ENCODE measurements at places on chromosomes 2 and 18.

- no peak for DNase-seq
Measured at GRCh38 chr2:230930928-230931555, 6.0 kb upstream of the GPR55 start.

DNA sequence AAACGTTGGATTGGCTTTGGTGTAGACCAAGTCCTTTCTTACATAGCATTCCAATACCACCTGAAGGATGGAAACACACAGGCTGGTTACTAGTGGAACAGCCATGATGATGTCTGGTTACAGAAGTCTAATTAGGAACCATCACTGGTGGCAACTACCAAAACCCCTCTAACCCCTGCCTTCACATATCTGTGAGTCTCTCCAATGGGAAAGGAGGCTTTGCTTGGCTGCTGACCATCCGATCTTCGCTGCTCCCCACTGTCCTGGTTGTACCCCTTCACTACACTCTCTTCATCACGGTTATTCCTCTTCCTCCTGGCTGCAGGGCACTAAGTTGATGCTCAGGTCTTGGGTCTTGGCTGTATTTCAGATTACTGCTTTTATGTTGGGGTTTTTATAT lies 97.7 kb downstream of the SPRED2 start:
- DNase-seq = no peak

- DNase-seq = no peak
Measured at GRCh38 chr2:30663321-30663720, 143.9 kb downstream of the CAPN13 start.

DNA sequence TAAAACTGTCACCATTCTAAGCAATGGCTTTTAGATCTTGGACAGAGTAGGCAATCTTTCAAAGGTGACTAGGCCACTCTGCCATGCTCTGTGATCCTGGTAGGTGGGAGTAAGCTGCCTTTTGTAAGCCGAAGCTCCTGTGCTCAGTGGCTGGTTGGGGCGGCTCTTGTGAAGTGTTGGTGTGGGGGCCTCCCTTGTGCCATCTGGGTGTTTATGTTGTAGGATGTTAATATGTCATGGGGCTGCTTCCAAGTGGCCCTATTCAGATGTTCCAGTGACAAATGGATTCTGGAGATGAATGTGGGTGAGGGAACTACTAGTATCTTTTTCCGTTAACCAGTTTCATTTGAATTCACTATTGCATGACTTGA lies 116.8 kb upstream of the SPRED2 start:
- DNase-seq = no peak

GRCh38 chr18:27314996-27315395 lies 129.9 kb upstream of the CHST9 start:
- no peak for DNase-seq

GRCh38 chr18:44743631-44744030 lies 62.9 kb downstream of the SETBP1 start:
- no peak for DNase-seq

DNA sequence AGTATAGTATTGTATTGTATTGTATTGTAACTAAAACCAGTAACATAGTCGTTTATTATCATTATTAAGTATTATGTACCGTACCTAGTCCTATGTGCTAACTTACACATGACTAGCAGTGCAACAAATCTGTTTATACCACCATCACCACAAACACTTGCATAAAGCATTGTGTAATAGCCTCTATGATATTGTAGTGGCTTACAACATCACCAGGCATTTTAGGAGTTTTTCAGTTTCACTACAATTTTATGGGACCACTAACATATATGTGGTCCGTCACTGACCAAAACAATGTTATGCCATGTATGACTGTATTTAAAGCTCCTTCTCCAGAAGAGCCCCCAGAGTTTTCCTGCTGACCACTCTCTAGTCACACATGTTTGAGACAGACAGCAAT lies 306.2 kb downstream of the SETBP1 start:
- DNase-seq = no peak

DNA sequence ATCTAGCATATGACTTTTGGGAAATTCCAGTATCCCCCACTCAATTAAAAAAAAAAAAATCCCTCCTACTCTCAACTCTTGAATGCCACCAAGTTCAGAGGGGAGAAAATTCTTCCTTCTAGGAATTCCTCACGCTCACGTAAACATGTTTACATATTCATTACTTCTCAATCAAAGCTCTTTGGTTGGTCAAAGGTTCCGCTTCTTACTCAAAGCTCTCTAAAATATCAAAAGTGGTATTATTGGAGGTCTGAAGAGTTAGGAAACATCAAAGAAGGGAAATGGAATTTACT lies 4.1 kb downstream of the DOCK10 start:
- no peak for DNase-seq

- DNase-seq = no peak
Measured at GRCh38 chr2:231489990-231490389, 25.7 kb upstream of the NCL start.

GRCh38 chr2:190532581-190532980 lies 1.9 kb downstream of the NEMP2 start:
- no peak for DNase-seq

GRCh38 chr18:47168913-47169312 lies 7.3 kb downstream of the IER3IP1 start:
- DNase-seq = no peak

GRCh38 chr2:109345091-109345490 lies 216.1 kb downstream of the SH3RF3 start:
- no peak for DNase-seq

DNA sequence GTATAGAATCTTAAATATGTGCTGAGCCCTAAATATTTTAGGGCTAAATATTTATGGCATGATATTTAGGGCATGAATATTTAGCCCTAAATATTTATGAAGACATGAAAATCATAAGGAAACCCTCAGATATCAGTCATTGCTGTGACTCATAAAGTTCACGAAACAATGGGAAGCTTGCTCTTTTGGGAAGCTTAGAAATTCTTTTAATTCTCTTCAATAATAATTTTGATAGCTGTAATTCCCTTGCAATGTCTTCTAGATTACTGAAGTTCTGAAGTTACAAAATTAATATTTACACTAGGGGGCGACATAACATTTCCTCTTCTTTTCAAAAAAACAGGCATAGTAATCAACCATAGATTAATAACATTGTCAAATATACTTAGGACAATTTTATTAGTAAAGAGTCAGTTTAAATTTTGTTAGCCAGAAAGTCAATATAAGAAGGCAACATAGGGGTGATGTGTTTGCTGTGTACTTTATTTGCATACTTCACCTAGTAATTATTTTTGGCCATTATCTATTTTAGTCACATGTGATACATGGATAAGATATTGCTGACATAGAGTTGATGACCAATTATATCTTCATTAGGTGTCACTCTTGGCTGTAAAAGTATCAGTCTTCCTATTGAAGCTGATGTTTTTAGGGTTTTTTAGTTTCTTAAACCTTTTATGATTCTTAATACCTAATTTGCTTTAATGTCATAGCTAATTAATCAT lies 13.2 kb downstream of the ZNF804A start:
- DNase-seq = no peak

- no peak for DNase-seq
Measured at GRCh38 chr2:159317392-159318088, 31.0 kb upstream of the WDSUB1 start.

DNA sequence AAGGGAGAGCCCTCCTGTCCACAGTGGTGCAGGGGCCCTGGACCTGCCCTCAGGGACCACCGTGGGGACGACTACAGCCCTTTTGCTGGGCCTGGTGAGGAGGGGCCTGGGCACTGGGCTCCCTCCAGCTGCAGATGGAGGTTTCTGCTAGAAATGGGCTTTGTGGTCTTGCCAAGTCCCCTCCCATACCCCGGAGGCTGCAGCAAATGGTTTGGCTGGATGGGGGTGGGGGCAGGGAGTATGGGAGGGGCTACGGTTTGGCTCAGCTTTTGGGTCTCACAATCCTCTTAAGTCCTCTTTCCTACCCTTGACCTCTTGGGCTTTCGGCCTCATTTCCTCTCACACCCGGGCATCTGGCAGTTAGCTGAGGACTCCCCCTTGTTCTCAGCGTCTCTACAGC lies 21.7 kb downstream of the TET3 start:
- peak; percentile 48 for DNase-seq

- DNase-seq = no peak
Measured at GRCh38 chr2:33321236-33321771, 155.1 kb upstream of the RASGRP3 start.

DNA sequence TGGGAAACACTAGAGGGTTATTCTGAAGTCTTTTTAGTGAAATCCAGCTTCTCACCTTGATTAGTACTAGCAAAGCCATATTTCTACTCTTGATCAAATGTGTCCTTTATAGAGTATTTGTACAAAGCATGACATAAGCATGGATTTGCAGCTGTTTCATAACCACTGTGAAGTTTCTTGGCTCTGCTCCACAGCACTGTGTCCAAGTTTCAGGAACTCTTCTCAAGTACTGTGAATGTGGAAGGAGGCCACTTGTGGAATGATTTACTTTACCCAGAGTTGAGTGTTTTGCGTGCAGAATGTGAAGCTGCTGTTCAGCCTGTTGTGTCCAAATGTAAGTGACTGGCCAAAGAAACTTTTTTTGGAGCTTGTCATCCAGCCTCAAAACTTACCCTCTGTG lies 16.2 kb upstream of the MAPRE2 start:
- no peak for DNase-seq

DNA sequence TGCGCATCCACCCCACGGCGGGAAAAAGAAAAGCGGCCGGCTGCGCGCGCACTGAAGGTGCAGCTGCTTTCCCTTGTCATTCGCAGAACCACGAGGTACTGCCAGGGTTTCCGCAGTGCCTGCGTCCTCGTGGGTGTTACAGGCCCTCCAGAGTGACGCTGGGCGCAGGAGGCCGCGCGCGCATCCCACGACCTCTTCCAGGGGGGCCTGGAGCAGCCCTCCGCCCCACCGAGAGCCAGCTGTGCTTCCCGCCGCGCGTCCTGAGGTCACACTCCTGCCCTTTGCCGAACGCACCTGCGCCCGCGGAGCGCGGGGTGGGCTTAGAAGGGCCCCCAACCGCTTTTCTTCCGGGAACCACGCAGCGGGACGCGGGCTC lies 378 bp upstream of the IAH1 start:
- DNase-seq = no peak

GRCh38 chr18:23941791-23942190 lies 72.8 kb upstream of the TTC39C start:
- no peak for DNase-seq

DNA sequence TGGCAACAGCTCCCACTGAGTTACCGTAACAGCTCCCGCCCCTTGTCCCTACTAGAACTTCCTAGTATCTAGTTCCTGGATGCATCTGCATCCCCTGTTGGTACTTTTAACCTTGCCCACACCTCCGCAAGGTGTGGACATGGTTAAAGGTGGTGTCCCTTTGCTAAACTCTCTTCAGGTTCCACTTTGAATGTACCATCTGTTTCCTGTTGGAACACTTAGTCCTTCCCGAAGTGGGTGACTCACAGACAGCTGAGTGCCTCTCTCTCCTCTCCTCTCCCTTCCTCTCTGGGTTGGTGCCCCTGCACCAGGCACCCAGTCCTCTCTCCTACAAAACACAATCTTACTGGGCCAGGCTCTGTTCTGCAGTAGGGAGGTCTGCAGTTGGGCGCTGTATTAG lies 19.6 kb upstream of the REL start:
- no peak for DNase-seq

DNA sequence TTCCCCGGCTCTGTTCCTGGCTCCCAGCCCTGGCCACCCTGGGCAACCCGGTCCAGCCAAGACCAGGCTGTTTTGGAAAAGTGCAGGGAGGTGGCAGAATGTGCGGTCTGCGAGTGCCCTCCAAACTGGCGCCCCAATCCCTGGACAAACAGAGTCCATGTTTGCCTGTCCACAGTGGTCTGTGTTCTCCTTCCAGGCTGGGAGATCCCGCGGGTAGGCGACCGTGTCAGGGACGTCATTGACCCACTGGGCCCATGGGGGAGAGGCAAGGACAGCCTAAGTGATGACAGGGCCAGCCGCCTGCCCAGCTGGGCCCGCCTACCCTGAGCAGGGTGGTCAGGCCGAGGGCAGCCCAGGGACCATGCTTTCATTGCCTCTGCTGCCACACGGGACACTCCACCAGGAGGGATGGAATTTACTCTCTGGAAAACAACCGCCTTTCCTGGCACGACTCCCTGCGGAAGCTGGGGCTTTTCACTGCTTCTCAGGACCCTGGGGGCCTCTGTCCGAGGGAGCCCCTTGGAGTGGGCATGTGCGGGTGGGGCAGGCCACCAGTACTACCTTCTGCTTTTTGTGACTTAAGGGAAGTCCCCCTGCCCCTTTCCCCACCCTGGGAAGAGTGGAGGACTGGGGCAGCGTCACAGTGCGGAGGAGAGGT lies 20.1 kb downstream of the CYP26B1 start:
- no peak for DNase-seq

DNA sequence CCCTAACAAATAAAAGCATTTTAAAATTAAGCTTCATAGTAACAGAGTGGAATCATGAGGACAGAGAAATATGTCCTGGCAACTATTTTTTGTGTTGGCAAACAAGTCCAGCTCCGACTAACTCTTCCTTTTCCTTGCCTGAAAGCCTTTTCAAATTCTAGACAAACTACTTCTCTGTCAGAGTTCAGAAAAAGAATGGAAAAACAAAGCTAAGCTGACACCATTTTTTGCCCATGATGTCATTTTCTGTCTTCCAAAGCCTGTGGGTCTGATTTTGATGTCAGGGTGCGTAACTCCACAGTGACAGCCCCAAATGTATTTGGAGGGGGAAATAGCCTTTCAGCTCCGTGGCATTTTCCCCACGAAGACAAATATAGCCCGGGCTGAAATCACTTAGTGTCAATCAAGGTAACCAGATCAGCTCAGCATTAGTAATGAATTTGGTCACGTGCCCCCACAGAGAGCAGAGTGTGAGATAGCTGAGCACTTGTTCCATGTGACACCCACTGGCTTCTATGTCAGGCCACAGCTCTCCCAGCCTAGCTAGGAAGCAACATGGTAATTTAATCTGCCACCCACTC lies 233.0 kb upstream of the SIX2 start:
- no peak for DNase-seq

GRCh38 chr2:6921321-6921922 lies 4.2 kb downstream of the RNF144A start:
- DNase-seq = peak; percentile 19

GRCh38 chr2:166881177-166881576 lies 7.1 kb upstream of the XIRP2 start:
- DNase-seq = no peak

DNA sequence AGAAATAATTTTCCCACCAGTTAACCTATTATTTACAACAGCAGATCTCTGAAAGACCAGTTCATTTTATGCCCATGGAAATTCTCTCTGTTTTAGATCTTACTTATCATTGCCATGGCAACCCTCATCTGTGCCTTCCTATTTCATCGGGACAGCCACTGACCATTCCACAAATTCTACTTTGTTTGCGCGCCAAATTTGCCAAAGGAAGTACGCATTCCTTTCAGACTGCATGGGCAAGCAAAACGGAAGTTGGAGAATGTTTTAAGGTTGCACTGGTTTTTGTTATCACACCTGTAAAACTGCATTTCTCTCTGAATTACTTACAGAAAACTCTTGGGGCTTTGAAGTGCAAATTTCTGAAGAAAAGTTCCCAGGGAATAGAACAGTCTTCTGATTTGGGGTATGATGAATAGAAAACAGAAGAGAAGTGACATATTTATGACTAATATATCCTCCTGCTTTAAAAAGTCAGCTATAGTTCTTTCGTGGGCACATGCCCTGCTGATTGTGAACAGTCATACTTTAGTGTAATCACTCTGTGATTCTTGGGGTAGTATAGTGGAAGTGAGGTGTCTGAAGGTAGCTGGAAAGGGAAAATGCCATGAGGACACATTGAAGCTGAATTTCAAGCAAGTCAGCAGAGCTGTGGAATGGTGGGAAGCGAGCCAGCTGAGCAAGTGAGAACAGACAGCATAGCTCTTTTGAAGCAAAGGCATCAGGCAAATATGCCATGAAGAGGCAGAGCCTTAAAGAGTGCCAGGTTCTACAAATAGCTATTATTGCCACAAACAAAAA lies 20.9 kb downstream of the NETO1 start:
- DNase-seq = peak; percentile 47
